Non-pigmented ciliary epithelial cell (primary cell): ENCODE measurements at places on chromosomes 12 and 14.

- DNase-seq: no peak
These were observed 88.4 kb downstream of the PRKCH start for GRCh38 chr14:61409782-61410181.

DNA sequence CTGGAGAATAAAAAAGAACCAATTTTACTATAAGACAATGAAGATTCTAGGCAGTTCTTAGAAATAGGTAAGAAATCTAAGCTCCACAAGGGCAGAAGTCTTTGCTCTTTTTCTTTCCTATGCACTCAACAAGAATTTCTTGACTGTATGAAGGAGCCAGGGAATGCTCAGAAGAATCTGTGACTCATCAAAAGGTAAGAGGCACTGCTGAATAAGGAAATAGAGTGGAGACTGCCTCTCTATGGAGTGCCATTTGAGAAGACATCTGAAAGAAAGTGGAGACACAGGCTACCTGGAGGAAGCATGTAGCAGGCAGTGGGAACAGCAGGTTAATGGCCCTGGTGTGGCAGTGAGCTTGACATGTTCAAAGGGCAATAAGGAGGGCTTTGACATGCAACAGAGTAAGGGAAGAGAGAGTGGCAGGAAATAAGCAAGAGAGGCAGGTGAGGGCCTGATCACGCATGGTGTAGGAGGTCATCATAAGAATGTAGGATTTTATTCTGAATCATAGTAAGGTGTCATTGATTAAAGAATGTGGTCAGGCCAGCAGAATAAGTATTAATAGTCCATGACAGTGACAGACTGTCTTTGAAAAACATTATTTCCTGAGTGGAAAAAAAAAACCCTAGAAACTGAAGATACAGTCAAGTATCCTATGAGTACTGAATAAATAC is 446.7 kb upstream of the GARIN6 start:
- no peak for DNase-seq

GRCh38 chr14:99514552-99515300 is 33.5 kb downstream of the CCNK start:
- no peak for DNase-seq

- DNase-seq: no peak
These were observed 20.0 kb upstream of the CLEC2D start for GRCh38 chr12:9649532-9649940.

DNA sequence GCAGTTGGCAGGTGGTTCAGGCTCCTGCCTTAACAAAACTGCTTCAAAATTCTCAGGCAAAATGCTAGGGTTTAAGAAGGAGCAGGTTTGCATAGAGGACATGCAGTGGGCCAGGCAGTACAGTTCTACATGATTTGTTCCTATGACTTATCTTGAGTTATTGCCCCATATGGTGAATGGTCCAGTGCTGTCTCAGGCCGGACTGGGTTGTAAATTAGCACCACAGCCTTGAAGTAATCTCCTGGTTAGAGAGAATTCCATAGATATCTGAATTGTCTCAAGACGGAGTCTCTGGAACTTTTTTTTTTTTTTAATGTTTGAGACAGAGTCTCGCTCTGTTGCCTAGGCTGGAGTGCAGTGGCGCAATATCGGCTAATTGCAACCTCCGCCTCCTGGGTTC is 11.8 kb upstream of the PRPF39 start:
- DNase-seq: no peak

- no peak for DNase-seq
These were observed 84.4 kb downstream of the NINJ2 start for GRCh38 chr12:578748-579419.

- DNase-seq: no peak
These were observed 74.0 kb downstream of the CLIP1 start for GRCh38 chr12:122348505-122348904.

DNA sequence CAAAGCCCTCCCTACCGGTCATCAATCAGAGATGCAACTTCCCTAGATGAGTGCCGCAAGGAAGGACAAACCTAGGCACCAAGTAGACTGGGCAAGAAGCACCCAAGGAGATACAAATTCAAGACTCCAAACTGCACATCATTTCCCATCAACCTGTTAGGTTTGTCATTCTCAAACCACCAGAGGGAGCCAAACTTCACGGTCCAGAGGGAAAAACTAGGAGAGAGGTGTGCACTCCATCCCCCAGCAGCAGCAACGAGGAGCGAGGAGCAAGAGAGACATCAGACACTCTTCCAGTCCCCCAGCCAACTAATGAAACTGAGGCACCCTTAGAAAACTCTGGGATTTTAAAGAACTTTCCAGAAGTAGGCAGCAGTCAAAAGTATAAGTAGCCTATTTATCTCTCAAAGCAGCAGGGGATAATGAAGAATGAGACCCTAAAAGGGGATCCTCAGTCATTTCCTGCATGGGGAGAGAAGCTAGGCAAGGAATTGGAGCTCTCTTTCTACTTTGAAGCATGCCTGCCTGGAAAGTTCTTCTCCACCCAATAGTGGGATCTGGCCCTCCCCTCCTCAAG is 37.0 kb upstream of the NT5DC3 start:
- DNase-seq: peak; percentile 27

GRCh38 chr14:24317141-24317928 is 6.0 kb downstream of the LTB4R start:
- DNase-seq: no peak

- DNase-seq: no peak
These were observed 43.9 kb upstream of the RNASE1 start for GRCh38 chr14:20846560-20846959.

- DNase-seq: no peak
These were observed 214.9 kb downstream of the KTN1 start for GRCh38 chr14:55794655-55795595.

DNA sequence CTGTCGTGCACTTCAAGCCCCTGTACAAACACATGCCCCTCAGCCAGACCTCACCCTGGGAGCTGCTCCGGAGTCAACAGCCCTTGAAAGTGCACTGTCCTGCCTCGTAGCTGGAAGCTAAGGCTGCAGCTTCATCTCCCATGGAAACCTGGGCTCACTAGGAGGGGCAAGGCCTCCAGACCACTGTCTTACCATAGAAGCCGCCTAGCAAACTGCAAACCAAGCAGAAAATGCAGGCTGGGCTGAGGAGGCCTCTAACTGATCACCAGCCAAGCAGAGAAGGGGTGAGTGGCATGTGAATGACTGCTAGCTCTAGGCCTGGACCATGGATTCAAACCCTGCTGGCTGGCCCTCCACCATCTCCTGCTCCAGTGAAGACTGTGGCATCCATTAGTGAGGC is 340.2 kb downstream of the CACNA1C start:
- no peak for DNase-seq

DNA sequence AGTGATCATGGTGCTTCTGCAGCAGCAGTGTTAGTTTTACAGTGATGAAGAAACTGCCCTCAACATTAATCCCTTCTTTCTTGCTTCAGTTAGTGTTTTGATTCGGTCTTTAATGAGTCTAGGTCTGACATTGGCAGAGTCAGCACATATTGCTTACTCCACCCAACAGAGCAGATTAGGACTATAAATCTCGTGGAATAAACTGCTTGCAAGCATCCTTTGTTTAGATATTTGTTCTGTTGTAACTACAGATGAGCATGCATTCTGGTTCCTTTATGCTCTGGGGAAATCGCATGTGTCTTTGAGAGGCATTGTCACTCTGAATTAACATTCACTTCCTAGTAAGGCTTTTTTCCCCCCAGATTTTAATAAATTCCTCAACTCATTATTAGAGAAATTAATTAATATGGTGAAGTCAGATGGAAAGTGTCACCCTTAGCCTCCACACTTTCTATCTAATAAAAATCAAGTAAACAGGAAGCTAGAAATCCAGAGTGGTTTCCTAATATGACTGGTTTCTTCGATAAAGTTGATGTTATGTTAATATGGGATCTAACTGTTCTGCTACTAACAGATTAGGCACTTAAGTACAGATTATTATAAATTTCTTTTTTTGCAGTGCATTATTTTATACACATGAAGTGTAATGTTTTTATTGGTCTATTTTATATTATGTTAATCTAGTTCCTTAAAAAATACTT is 86.2 kb upstream of the SSTR1 start:
- DNase-seq: no peak

GRCh38 chr14:55505846-55506245 is 65.4 kb upstream of the TBPL2 start:
- DNase-seq: no peak

- DNase-seq: no peak
These were observed 24.2 kb upstream of the LRRC9 start for GRCh38 chr14:59895721-59896120.

DNA sequence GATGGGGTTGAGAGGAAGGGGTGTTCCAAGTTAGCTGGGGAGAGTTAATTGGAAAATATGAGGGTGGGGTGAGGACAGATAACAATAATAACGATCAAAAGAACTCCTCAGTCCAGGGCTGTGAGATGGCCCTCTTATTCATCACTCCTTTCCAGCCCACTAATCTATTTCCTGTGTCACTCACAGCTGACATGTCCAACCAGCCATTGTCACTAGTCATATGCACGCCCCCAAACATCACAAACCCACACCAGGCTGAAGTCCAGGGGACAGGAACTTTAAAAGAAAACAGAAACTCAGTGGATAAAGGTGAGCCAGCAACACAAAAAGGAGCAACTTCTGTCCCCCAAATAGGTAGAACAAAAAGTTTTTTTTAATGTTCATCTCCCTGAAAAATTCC is 911 bp downstream of the CALCOCO1 start:
- no peak for DNase-seq

DNA sequence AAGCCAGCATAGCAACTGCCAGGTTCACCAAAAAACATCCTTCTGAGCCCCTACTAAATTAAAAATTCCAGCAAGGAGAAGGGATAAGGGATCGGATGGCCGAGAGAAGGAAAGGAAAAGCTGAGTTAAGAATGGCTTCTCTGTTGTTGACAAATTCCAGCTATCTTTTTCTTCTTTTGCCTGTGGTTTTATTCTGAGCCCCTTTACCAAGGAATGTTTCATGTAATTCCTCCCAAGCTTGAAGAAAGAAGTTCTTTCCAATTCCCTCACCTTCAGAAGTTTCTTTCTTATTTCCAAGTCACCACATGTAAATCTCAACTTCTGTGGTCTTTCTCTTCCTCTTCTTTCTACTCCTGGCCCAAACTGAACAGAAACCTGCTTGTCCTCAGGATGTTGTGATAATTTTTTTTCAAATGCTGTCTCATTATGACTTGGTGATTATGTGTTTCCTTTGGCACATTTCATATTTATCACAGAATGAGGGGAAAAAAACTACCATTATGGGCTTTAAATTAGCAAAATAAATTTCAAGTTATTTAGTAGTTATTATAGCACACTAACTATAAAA is 40.0 kb downstream of the FGD6 start:
- DNase-seq: no peak

- no peak for DNase-seq
These were observed 27.7 kb downstream of the WNK1 start for GRCh38 chr12:779745-780734.

DNA sequence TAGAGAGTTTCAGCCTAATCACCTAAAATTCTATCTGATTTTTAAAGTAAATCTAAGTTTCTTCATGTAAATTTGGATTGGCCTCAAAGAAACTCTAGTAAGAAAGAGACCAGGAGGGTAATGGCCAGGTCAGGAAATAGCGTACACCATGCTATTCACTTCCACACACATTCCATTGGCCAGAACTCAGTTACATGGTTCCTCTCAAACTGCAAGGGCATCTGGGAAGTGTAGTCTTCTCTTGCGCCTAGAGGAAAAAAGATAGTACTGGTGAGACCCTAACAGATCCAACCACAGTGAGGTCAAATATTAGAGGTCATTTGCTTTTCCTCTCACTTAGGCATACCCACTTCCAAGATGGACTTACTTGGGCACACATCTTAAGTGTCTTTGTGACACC is 39.1 kb downstream of the MBIP start:
- no peak for DNase-seq

- DNase-seq: no peak
These were observed 180.9 kb downstream of the SRGAP1 start for GRCh38 chr12:64025174-64025958.

GRCh38 chr14:38646391-38646790 is 390.5 kb upstream of the CLEC14A start:
- DNase-seq: no peak

- no peak for DNase-seq
These were observed 3.9 kb downstream of the KDM2B start for GRCh38 chr12:121576851-121577391.

GRCh38 chr14:80356413-80356812 is 145.1 kb upstream of the DIO2 start:
- no peak for DNase-seq

GRCh38 chr12:94078138-94078723 is 70.1 kb upstream of the PLXNC1 start:
- DNase-seq: no peak

- no peak for DNase-seq
These were observed 80.3 kb downstream of the NKX2-1 start for GRCh38 chr14:36439766-36440165.

DNA sequence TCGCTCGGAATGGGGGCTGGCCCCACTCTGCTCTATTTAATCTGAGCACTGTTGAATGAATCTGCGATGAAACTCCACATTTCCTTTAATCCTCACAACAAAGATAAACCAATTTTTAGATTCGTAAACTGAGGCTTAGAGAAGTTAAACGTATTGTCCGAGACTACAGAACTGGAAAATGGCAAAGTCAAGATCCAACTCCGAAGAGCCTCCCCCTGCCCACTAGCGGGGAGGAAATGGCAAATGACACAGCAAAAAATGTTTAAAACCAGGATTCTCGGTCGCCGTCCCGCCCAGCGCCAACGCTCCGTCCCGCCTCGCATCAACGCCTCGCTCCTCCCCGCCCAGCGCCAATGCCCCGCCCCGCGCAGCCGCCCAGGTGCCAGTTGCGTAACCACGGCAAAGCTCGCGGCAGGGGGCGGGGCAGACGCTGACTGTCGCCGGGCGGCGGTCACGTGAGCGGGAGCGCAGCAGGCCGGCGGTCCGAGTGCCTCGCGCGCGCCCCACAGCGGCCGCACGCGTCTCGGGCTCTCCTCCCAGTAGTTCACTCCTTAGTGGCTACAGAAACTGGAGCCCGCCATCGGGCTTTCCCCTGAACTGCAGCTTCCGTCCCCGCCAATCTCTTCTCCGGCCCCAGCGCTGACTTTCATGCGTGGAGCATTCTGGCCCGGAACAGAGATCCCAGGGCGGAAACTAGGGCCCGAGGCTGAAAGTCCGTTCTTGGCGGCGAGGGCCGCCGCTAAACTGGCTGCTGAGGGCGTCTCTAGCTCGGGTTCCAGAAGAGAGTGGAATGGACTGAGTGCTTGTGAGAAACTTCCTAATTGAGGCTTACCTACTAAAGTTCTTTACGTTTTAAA is 13.6 kb upstream of the LRRC23 start:
- DNase-seq: peak; percentile 67
